ENCODE measurements at places on chromosomes 16 and 17.

DNA sequence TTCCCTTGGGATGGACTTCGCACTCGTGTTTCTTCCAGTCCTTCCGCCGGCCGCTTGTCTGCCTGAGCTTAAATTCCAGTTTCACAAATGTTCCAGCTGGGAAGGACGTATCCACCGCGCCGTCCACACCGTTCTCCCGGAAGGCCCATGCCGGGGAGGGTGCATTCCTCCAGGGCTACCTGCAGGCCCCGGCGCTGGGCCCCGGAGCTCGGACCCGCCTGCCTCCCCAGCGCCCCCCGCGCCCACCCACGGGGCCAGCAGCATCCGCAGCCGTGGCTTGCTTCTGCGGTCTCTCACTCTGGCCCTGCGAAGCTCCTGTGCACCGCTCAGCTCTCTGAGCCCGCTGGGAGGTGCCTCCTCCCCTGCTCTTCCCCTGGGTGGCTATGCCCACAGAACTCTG is 2084.1 kb downstream of the TP53TG3F start:
- no peak for DNase-seq

DNA sequence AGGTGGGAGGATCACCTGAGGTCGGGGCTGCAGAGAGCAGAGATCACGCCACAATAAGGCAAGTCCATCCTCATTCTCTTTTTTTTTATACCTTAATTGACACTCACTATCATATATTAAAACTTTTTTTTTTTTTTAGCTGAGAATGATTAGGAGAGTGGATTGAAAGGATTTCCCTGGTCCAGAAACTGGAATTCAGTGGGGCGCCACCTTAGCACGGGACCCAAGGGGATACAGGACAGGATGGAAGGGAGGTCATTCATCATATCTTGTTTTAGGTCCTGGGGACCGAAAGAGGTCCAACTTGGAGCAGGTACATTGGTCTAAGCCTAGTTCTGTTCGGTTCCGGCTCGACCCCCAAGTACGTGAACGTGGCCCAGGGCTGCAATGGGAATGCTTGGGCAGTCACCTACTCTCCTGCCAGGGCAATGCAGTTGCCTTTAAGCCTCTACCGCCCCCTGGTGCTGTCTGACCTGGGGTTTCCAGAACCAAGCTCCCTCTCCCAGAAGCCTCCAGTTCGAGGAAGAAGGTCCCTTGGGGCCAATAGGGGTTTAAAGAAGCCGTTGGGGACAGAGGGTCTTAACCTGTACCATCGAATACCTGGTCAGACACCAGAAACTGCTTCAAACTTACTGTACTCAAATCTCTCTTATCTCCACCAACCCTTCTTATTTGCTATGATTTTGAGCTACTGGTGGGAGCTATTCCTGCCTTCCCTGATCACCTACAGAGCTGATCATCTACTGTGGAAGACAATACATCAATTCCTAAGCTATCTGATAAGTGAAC is 19.9 kb upstream of the GPATCH8 start:
- DNase-seq: peak; percentile 66

GRCh38 chr17:74892974-74893911 is at the start of gene FADS6:
Gene FADS6 (minus strand): TSS chr17:74893633. CDS start chr17:74893595, 38 bp downstream.
- no peak for DNase-seq

DNA sequence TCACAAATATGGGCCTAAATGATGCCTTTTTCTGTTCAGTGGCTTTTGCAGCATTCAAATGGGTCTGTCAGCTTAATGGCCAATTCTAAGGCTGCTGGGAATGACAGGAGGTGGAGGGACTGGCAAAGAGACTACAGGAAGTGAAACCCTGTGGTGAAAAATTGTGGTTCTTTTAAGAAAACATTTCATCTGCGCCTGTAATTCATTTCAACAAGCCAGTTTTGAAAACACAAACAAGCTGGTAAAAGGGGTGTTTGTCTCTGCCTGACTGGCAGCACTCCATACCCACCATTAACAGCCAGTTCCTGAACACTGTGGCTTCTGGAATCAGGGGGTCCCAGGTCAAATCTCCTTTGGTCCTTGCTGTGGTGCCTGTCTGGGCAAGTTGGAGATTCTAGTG is 3.6 kb upstream of the KDM8 start:
- DNase-seq: peak; percentile 81

DNA sequence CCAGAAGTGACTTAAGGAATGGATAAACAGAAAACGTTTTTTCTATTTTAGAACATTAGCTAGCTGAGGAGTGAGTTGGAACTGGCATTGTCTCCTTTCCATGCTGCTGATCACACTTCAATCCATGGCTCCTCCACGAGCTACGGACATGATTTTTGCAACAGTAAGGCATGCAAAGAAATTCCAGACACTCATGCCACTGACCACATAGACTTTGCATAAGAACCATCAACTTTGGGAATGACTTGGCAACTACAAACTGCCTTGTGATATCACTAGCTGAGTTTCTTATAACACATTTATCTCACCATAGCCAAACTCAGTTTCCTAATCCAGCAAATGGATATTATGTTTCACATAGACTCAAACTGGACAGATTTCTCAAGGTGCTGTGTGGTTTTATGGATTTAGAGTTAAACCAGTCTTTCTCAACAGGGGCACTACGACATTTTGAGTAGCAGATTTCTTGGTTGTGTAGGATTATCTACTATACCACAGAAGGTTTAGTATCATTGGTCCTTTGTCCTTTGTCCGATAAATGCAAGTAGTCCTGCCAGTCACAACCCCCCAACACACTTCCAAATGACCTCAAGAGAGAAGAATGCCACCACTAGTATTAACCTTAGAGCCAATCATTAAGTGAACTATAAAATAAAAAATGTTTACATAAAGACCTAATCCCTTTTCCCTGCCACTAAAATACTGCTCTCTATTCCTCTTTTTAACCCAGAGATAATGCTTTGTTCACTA is 48.3 kb upstream of the C17orf78 start:
- DNase-seq: no peak

- no peak for DNase-seq
Observed at GRCh38 chr17:1050996-1051925, 54.3 kb downstream of the TIMM22 start.

DNA sequence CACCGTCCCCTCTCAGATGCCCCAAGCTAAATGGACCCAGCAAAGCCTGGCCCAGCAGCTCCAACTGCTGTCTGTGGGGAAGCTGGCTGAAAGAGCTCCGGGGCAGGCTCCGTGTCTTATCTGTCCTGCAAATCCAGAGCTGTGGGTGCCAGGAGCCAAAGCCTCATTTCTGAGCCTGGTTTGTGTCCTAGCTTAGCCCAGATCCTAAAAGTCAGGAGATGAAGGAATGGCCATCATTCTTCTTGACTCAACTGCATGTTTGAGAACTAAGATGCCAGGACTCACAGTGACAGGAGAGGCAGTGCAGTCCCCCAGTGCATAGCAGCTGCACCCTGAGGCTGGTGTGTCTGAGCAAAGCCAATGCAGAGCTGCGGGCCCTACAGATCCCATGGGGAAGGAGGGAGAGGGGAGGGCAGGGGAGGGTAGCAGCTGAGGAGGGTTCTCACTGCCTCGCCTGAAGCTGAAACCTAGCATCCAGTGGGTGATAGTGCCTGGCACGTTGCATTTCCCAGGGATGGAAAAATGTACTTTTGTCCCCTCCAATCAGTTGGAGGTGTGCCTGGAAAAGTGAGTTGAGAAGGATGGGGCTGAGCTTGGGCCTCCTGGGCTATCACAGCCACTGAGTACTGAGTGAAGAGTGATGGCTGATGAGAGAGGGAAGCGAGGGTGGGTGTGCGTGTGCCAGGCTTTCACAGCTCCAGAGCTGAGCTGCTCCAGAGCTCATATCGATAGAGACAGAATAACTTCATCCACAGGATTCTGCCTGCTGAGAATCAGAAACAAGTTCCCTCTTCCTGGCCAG is 24.5 kb upstream of the CD300E start:
- no peak for DNase-seq

DNA sequence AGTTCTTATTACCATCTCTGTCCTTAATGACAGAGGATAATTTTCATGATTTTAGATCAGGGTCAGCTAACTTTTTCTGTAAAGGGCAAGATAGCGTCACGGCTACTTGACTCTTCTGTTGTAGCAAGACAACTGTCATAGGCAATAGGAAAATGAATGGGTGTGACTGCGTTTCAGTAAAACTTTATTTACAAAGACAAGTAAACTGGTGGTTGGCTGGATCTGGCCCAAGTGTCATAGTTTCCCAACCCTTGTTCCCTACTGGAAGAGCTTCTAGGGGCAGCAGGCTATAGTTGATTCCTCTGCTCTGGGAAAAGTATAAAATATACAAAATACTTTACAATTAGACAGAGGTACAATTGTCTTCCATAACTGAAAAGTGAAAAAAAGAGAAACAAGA is 50.6 kb upstream of the VPS4A start:
- DNase-seq: no peak

GRCh38 chr17:7445619-7445968 is 733 bp downstream of the CHRNB1 start:
- DNase-seq: no peak

- no peak for DNase-seq
Observed at GRCh38 chr17:43468691-43469139, 15.1 kb upstream of the DHX8 start.

DNA sequence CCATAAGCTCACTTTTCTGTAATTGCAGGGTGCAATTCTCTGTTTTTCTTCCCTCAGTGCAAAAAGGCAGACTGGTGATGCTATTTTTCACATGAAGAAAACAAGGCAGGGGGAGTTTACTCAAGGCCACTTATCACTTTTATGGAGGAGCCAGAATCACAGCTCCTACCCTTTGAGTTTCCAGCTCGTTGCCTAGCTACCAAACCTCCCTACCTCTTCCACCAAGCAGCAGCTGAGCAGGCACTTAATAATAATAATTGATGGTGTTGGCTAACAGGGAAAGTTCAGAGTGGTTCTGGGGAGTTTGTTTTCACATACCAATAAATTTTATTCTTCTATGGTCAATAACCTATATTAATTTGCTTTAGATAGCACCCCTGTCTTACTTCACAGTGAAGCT is 31.9 kb upstream of the MPHOSPH6 start:
- no peak for DNase-seq

DNA sequence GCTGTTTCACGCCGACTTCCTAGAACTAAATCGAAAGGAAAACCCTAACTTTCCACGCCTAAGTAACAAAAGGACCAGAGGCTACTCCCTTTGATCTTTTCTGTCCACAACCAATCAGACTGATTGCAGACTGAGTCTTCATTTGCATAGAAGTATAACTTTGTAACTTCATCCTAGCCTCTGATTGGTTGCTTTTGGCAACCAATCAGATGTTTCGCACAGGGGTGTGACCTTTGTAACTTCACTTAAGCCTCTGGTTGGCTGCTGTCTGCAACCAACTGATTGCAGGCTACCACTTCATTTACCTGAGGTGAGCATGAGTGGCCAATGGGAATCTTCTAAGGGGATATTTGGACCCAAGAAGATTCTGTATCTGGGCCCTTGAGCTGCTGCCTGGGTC is 17.4 kb upstream of the ICAM2 start:
- no peak for DNase-seq

- no peak for DNase-seq
Observed at GRCh38 chr17:79941088-79942010, 94.3 kb downstream of the TBC1D16 start.

DNA sequence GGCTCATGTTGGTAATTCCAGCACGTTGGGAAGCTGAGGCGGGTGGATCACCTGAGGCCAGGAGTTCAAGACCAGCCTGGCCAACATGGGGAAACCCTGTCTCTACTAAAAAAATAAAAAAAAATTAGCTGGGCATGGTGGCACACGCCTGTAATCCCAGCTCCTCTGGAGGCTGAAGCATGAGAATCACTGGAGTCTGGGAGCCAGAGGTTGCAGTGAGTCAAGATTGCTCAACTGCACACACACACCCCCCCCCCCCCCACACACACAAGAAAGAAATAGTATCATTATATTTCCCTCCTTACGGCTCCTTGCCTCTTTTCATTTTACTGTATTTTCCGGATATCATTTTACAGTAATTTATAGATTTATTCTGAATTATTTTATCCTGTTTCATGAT is 963.1 kb upstream of the GOT2 start:
- DNase-seq: no peak

- no peak for DNase-seq
Observed at GRCh38 chr16:76162046-76162445, 115.2 kb upstream of the CNTNAP4 start.

GRCh38 chr16:3045758-3046640 is at the start of gene MMP25:
Gene MMP25 (plus strand): TSS chr16:3046561. CDS start chr16:3046918, 357 bp downstream.
- no peak for DNase-seq

- DNase-seq: no peak
Observed at GRCh38 chr17:14461227-14461548, 160.3 kb downstream of the HS3ST3B1 start.

DNA sequence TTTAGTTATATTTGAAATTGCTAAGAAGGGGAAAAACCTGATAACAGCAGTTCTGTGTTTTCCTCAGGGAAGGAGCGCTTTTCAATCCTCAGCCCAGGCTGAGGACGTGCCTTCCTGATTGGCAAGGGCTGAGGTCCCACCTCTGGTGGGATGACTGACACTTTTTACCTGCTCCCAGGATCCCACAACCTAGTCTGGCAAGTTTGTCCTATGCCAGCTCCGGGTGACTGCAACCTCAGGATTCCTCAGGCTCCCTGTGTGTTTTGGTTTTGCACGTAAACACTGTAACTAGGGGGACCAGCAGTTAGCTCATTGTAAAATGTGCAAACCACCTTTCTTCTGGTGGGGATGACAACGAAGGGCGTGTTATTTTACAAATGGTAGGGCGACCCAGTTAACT is 7.5 kb downstream of the MARCHF10 start:
- DNase-seq: no peak

DNA sequence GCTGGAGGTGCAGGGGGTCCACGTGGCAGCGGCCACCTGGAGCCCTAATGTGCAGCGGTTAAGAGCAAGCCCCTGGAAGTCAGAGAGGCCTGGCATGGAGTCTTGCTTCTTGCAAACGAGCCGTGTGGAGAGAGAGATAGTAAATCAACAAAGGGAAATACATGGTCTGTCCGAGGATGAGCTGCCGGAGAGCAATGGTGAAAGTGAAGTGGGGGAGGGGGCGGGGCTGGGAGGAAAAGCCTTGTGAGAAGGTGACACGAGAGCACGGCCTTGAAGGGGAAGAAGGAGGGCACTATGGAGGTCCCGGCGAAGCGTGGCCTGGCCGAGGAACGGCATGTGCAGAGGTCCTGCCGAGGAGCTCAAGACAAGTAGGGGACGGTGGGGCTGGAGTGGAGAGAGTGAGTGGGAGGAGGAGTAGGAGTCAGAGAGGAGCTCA is 6.0 kb upstream of the SERPINF1 start:
- no peak for DNase-seq

DNA sequence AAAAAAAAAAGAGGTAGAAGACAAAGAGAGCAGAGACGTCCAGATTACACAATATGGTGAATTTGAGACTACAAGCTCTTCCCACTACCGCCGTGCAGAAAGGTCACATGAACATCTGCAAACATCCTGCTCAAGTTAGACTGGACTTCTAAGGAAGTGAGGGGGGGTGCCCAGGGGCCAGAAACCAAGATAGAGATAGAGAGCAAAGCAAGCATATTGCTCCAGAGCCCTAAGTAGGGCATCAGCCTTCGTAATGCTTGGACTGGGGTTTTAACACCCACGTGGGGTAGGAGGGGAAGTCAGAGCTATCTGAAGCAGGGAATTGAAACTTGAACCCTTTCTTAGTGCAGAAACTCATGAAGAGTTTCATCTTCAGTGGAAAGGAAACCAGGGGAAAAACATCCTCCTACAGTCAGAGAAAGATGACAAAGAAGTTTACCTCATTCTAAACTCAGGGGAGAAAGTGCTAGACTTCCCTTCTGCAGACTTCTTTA is 8.7 kb downstream of the CLEC19A start:
- peak; percentile 29 for DNase-seq

GRCh38 chr16:64975821-64976220 is 146.0 kb downstream of the CDH11 start:
- DNase-seq: no peak

GRCh38 chr16:15854906-15855703 is 1.7 kb downstream of the MYH11 start:
- DNase-seq: no peak

GRCh38 chr17:10579270-10579669 is 29.8 kb upstream of the MYH2 start:
- DNase-seq: no peak
